ENCODE measurements at places on chromosomes 1 and 21.

- DNase-seq: no peak
Observed at GRCh38 chr1:150764617-150765101, 919 bp downstream of the CTSS start.

DNA sequence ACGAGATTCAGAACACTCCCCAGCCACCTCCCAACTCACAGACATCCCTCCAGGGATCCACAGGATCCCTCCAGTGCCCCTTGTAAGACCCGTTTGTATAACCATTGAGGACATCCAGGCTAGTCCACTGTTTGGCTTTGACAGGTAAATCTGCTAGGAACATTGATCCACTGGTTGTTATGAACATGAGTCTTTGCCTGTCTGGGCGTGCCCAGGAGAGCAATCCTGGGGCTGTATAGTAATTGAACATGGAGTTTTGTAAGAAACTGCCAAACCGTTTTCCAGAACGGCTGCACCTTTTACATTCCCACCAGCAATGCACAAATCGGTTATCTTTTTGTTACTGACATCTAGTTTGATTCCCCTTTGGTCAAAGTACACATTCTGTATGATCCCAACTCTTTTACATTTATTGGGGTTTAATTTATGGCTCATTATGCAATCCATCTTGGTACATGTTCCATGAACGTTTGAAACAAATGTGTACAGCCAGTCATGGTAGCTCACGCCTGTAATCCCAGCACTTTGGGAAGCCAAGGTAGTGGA is 88.7 kb downstream of the WDR4 start:
- DNase-seq: no peak

GRCh38 chr1:92879316-92879968 is 47.6 kb downstream of the RPL5 start:
- DNase-seq: no peak

GRCh38 chr1:218281285-218281684 is 3.8 kb upstream of the RRP15 start:
- DNase-seq: no peak

DNA sequence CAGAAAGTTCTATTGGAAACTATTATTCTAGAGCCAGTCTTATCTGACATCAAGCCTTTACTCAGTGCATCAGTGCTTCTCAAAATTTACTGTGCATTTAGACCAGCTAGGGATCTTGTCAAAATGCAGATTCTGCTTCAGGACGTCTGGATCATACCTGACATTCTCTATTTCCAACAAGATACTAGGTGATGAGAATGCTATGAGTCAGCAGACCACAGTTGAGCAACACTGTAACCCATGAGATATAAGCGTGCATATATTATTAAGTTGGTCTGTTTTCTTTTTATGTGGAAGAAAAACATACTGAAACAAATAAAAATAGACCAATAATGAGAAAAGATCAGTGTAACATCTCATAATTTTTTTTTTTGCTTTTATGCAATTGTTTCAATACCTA is 40.4 kb upstream of the KCNH1 start:
- DNase-seq: no peak

- no peak for DNase-seq
Observed at GRCh38 chr1:17603091-17603841, 63.8 kb downstream of the ARHGEF10L start.

GRCh38 chr1:228333739-228334115 is 72.9 kb downstream of the TRIM11 start:
- no peak for DNase-seq

DNA sequence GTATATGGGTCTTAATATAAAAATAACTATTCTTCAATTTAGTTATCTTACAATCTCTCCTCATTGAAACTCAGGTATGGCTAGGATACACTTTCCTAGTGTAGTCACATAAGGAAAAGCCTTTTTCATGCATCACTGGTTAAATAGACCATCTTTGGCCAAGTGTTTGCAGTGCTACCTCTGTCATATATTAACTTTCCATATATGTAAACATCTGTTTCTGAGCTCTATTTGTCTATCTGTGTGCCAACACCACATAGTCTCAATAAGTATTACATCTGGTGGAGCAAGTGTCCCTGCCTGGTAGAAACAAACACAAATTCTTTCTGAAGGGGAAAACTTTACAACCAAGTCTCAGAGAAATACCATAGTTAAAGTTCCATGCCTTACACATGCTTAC is 134.6 kb downstream of the TSEN15 start:
- no peak for DNase-seq

GRCh38 chr1:214670098-214670497 is 67.1 kb downstream of the CENPF start:
- no peak for DNase-seq

DNA sequence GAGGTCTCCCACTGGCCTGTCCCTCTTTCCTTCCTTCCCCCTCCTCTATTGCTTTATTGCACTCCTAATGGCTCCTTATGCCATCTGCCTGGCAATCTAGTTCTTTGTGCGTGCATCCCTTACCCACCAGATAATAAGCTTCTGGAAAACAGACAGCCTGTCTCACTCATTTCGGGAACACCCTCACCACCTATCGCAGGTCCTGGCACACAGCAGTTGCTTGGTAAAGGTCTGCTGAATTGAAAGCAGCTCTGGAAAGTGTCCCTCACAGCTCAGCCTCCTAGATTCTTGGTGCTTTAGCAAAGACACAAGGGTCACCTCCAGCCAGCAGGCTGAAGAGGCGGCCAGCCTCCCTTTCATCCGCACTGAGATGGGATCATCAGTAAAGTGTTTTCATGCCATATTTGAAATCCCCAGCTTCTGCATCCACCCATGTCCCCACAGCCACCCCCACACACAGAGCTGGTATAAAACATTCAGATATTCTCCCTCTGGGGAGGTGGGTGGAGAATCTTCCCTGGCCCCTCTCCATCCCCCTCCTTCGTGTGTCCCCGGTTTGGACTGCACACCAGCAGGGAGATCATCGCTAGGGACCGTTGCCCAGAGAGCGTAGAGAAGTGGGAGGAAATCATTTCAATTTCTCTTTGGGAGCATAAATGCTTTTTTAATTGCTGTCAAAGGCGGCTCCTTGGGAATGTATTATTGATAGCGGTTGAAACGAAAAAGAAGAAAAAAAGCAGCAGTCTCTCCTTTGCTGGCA is 29.1 kb upstream of the ATP2B4 start:
- DNase-seq: peak; percentile 53

Measured in NCI-H1694 (cell line).